ENCODE measurements at places on chromosomes 7 and 10.

GRCh38 chr7:55339033-55340000, 25.8 kb upstream of the LANCL2 start:
- no peak for DNase-seq

DNA sequence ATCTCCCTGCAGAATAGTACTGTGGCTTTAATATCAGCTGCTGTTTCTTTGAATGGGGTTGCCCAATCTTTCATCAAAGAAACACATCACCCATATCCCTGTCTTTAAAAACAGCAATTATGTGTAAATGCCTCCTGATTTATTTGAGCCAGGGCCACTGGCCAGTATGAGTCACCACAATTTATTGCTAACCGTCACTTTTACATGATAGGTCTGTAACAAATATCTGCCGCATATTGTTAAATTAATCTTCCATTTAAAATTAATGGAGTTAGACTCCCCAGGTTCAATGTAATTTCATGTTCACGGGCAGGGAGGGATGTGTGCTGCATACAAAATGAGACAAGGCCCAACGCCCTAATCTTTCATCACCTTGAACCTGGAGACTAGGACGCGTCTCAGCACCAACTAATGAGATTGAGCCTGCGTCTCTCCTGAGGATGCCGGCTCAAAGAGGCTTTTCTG, 673.4 kb downstream of the AUTS2 start:
- DNase-seq: no peak

GRCh38 chr7:105304040-105304895, 84.5 kb downstream of the SRPK2 start:
- DNase-seq: no peak

GRCh38 chr7:81404669-81405068, 365.2 kb downstream of the HGF start:
- no peak for DNase-seq

DNA sequence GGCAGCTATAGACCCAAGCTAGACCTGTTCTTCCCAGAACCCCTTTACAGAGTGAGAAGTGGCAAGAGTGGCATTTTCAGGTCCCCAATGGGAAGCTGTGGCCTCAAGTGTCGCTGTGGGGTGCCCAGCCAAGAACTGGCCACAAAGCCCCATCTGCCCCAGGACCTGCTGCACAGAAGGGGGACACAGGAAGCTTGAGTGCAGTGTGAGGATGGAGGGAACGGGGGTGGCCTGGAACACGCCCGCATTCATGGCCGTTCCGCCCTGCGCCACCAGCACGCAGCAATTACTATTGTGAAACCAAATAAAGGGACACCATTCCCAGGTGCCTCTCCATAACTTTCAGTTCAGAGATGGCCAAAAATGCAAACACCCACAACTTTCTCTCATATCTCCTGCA, 237.6 kb upstream of the TCERG1L start:
- no peak for DNase-seq

DNA sequence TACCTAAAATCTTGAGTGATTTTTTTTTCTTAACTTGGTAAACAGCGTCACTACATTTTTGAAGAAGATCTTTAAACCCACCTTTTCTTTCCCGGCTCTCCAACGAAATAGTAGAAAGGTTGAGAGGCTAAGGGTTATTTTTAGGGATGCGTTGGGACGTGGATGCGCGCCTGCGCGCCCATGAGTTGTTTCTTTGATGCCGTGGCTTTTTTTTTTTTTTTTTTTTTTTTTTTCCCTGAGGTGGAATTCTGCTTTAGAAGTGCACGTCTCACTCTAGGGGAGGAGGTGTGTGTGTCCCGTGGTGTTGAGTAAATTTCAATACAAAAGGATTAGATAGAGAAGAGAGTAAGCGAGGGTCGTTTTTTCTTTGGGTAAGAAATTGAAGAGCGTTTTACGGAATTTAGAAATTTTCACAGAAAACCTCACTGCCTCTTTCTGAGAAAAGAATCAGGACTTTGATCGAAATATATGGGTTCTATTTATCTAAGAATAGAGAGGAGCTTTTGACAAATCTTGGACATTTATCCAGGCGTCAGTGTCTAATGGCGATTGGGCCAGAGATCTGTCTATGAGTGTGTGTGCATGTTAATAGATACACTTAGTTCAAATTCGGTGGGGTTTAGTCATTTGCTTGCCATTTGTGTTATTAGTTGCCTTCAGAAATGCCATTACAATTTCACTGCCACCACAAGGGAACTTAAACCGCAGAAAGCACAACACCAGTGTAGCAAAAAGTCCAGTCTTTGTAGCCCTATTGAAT, 1.2 kb upstream of the SP8 start:
- no peak for DNase-seq

- DNase-seq: no peak
Measured at GRCh38 chr7:11716185-11716584, 115.8 kb downstream of the THSD7A start.

GRCh38 chr7:8185926-8186683, 75.9 kb downstream of the ICA1 start:
- no peak for DNase-seq

All from bone marrow (tissue), 2 donors.